Right lung (tissue), 10 donors: ENCODE measurements at places on chromosomes 11 and 22. TPM values are rescaled to one million over a fixed set of nuclear protein-coding genes. Genes with fewer than 3 reads are reported as not detected.

DNA sequence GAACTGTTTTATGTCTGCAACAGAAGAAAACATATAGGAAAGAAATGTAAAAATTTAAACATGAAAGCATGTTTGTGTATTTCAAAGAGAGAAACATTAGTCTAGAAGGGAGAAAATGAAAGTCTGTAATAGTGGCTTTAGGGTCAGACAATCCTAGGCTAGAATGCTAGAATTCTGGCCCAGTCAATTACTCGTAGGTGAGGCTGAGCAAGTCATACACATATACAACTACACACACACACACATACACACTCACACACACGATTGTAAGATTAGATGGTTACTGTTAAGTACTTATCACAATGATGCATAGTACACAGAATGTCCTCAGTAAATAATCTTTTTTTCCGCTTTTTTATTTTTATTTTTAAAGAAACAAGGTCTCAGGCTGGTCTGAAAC, 37.7 kb upstream of the PCF11 start:
- DNase-seq, result no peak

MRGPRX4 gene
- polyA plus RNA-seq, result not detected

GRCh38 chr11:27200779-27201453, 160.3 kb downstream of the BBOX1 start:
- no peak for DNase-seq

DNA sequence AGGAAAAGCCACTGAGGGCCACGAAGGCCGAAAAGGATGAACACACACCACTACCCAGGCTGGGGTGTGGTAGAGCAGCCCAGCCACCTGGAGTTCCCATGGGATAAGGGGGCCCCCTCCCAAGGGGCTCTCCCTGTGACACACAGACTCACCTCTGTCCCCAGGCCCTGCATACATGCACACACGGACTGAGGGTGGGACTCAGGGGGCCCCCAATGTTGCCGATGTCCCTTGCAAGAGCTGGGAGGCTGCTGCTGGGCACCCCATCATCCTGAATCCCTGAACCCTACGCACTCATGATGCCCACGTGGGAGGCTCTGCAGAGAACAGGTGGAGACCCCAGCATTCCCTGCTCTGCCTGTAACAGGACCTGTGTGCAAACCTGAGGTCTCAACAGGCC, 14.5 kb downstream of the SHANK2 start:
- no peak for DNase-seq

- DNase-seq, result no peak
Observed at GRCh38 chr11:35937700-35938099, 6.2 kb upstream of the LDLRAD3 start.

PKDREJ gene
- polyA plus RNA-seq, result 0.37 TPM

DNA sequence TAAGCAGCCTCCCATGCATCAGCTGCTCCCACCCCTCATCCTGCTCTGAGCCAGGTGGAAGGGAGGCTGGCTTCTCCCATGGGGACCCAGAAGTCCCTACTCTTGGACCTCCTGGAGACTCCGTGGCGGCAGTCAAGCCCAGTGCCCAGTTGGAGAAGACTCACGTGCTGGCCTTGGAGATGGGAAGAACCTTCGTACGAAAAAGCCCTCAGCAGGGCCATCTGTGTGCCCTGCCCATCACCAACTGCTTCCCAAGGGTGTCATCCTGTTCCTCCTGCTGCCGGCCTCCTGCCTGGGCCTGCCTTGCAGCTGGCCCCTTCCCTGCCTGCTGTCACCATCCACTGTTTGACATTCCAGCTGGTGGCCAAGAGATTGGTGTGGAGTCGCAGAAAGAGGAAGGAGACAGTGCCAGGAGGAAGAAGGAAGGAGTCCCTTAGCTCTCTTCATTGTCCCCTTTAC, 28.0 kb downstream of the ARHGAP1 start:
- DNase-seq, result no peak

GRCh38 chr22:45105281-45105702, 58.4 kb upstream of the NUP50 start:
- DNase-seq, result no peak

SSTR3 gene
- 0.07 TPM for polyA plus RNA-seq

MS4A10 gene
- polyA plus RNA-seq, result not detected

GRCh38 chr22:39574779-39575551, 4.4 kb downstream of the CACNA1I start:
- no peak for DNase-seq

DNA sequence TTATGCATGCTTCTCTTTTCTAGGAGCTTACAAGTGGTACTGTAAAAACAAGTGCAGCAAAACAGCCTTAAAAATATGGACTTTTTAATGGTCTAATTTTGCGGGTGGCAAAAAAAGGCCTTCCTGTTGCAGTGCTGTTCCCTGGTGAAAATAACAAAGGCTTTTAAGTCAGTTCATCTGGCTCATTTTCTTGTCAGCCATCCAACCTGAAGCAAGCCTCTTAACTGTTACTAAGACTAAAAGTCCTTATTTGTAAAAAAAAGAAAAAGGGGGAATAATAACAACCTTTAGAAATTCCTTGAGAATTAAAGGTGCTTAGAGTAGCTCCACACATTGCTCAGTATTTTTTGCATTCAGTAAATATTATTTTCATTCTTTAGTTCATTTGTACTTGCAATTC, 200.5 kb upstream of the CHORDC1 start:
- DNase-seq, result no peak

DNA sequence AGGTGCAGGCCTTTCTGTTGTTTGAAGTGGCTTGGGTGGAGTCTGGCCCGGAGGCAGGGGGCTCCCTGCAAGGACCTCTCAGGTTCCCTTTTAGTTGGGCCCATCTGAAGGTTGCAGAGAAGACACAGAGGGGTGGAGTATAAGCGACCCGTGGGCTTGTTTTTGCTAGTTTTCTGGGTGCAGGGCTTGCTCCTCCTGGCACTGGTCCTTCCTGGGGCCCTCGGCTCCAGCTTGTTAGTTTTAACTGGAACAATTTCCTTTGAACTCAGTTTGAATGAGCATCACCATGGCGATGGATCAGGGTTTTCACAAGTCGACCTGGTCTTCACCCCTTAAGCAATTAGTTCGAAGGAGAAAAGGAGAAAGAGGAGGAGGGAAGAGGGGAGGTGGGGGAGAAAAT, 28.5 kb upstream of the OAF start:
- DNase-seq, result no peak

- no peak for DNase-seq
Observed at GRCh38 chr22:19377565-19378343, 53.8 kb downstream of the HIRA start.

DNA sequence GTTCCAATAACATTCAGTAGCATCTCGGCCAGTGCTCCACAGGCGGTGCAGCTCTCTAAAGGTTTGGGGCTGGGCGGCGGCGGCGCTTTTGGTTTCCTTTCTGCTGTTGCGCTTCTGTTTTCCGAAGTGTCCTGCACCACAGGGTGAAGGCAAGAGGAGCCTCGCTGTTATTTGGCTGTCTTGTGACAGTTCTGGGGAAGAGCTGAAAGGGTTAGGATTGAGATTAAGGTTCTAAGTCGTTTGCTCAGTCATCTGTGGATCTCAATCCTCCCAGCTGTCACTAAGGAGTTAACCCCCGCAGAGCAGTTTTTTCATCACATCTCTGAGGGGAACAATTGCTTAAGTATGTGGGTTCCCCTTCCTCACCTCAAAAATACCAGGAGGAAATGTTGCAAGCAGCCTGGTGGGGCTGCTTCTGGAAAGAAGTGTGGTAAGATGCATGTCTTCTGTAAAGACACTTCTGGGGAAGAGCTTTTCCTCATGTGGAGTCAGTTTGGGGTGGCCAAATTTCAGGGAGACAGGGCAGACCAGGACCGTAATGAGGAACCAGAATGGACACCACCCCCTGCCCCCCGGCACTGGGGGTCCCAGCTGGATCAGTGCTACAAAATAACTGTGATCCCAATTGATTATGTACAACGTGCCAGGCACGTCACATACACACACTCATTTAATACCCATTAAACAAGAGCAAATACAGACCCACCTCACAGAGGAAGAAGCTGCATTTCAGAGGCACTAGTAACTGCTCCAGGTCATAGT, 14.2 kb downstream of the TMEM121B start:
- no peak for DNase-seq

GRCh38 chr22:36430863-36431262, 43.1 kb upstream of the MYH9 start:
- no peak for DNase-seq

- DNase-seq, result no peak
Observed at GRCh38 chr22:40631925-40632324, 4.6 kb downstream of the MRTFA start.

- DNase-seq, result no peak
Observed at GRCh38 chr11:70432065-70432464, 33.7 kb downstream of the CTTN start.

- DNase-seq, result no peak
Observed at GRCh38 chr11:17446482-17446881, 30.2 kb downstream of the ABCC8 start.

- no peak for DNase-seq
Observed at GRCh38 chr11:132123449-132123848, 753.0 kb downstream of the NTM start.

DNA sequence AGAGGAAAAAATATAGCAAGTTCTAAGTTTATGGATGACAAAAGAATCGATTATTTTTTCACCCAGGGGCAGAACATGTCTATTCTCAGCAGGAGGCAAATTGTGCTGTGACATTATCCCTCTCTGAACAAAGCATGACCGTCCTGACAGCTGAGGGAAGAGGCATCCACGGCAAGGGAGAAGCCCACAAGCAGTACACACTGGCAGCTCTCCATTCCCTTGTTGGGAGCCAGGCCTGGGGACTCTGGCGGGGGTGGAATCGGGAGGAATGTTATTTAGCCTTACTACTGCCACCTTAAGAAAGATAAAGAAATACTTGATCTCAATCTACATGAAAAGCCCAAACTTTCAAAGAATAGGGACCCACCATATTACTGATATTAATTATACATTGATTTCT, 3.4 kb downstream of the KIRREL3 start:
- no peak for DNase-seq

- DNase-seq, result no peak
Observed at GRCh38 chr11:65623177-65623576, 7.6 kb downstream of the PCNX3 start.

FAM89B gene
- polyA plus RNA-seq, result 27.5 TPM

GRCh38 chr11:14242187-14242586, 116.8 kb downstream of the RRAS2 start:
- no peak for DNase-seq

- no peak for DNase-seq
Observed at GRCh38 chr11:15471895-15472799, 357.4 kb downstream of the INSC start.
